ENCODE measurements at places on chromosomes 4 and X. TPM values are rescaled to one million over a fixed set of nuclear protein-coding genes. Genes with fewer than 3 reads are reported as not detected.

GRCh38 chrX:74382613-74383012 is 38.7 kb upstream of the SLC16A2 start:
- DNase-seq, result peak; percentile 83
- no peak overlapping the region for H3K27ac ChIP-seq
- no peak overlapping the region for H3K4me3 ChIP-seq
- H3K36me3 ChIP-seq, result no peaks in the 10 kb centered on the region
- peaks cover 7% of the 10 kb centered on the region for H3K4me1 ChIP-seq
- H3K27me3 ChIP-seq, result peaks cover 44% of the 10 kb centered on the region

- H3K4me1 ChIP-seq, result no peaks in the 10 kb centered on the region
- H3K27ac ChIP-seq, result no peak overlapping the region
- H3K4me3 ChIP-seq, result no peak overlapping the region
- H3K27me3 ChIP-seq, result no peaks in the 10 kb centered on the region
Observed at GRCh38 chrX:123736333-123736921, 3.6 kb upstream of the THOC2 start.

DNA sequence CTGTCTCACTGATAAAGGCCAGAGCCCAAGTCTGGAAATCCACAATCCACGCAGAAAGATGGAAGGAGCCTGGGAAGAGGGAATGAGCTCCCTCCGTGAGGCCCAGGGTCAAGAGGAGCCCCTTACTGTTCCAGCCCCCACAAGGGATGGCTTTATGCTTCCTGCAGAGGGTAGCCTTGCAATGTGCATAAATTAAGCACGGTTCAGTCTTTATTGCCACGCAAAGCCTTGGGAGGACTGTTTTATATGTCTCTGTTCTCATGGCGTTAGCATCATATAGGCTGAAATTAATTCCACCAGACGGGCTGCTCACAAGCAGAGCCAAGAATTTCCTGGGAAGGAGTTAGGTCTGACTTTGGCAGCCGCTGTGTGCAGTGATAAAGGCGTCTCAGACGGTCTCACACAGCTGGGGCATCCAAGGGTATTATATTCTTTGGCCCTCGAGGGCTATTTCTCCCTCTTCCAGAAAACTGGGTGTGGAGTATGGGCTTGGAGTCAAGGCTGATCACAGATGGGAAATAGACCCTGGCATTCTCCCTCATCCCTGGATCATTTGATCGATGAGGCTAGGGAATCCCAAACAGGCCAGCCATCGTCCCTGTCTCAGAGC is 38.5 kb downstream of the CYTL1 start:
- H3K27me3 ChIP-seq, result no peaks in the 10 kb centered on the region
- H3K4me1 ChIP-seq, result peaks cover 12% of the 10 kb centered on the region
- no peak for DNase-seq
- H3K27ac ChIP-seq, result no peak overlapping the region
- no peaks in the 10 kb centered on the region for H3K36me3 ChIP-seq

GRCh38 chr4:6031846-6032245 is 13.6 kb upstream of the C4orf50 start:
- H3K4me3 ChIP-seq, result no peak overlapping the region
- H3K36me3 ChIP-seq, result no peaks in the 10 kb centered on the region
- no peak overlapping the region for H3K27ac ChIP-seq
- DNase-seq, result no peak
- no peaks in the 10 kb centered on the region for H3K27me3 ChIP-seq

DNA sequence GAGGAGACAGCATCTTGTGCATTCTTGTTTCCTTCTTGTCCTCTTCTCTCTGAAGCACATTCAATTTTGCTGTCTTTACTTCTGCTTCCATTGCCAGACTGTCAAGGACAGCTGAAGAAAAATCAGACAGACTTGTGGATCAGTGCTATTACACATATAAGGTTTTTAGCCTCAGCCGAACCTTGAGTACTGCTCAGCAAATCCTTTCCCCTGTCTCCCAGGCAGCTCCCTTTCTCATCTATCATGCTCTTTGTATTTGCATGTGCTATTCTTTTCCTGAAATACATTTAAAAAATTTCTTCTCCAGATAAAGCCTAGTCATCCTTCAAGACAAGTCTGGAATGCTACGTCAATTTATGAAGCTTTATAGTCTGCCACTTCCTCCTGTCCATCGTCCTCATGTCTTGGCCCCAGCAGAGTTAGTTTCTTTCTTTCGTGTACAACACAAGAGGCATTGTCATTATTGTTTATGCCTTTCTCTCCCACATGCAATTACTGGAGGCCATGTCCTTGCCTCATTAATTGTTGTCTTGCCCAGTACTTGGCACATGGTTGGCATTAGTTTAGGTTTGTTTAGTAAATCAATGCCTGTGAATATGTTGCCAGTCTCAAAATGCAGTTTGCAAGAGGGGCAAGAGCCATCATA is 45.1 kb downstream of the ADGRL3 start:
- no peaks in the 10 kb centered on the region for H3K36me3 ChIP-seq
- H3K27me3 ChIP-seq, result no peaks in the 10 kb centered on the region
- peaks cover 6% of the 10 kb centered on the region for H3K4me1 ChIP-seq
- no peak overlapping the region for H3K27ac ChIP-seq
- DNase-seq, result no peak
- H3K4me3 ChIP-seq, result no peak overlapping the region

DNA sequence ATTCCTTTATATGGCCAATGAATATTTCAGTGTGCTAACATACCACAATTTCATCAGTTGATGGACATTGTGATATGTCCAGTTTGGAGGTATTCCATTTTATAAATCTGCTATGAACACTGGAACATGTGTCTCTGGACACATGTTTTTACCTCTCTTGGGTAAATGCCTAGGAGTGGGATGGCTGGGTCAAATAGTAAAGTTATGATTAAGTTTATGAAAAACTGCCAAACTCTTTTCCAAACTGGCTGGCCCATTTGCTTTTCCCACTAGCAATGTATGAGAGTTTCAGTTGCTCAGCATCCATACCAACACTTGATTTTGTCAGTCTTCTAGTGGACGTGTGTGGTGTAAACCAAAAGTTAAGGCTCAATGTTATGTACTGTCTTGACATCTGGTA is 40.5 kb downstream of the CEP44 start:
- H3K27me3 ChIP-seq, result no peaks in the 10 kb centered on the region
- H3K27ac ChIP-seq, result no peak overlapping the region
- peaks cover 2% of the 10 kb centered on the region for H3K36me3 ChIP-seq
- no peak overlapping the region for H3K4me3 ChIP-seq

DNA sequence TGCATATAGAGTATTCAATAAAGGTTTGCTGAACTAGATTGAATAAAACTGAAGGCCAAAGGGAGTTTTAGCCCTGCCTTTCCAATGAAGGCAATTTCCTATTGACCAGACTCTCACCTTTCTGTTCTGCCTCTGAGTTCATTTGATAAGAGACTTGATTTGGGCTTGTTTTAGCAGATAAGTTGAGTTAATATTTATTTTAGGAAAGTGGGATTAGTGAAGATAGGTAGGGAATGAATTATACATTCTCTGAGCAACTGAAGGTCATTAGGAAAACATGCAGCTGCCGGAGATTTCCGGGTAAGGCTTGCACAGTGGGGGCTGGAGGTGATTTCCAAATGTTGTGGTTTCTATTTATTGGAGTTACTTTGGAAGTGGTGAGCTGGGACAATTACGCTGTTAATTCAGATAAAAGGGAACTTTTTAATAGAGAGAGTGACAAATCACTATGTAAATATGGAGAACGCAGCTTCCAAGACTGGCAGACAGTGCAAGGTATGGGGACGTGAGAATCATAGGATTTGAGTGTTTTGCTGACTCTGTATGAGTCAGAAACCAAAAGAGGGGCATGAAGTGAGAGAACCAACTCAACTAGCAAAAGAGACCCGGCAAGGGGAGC is 553.6 kb upstream of the BOD1L1 start:
- no peak overlapping the region for H3K4me3 ChIP-seq
- no peaks in the 10 kb centered on the region for H3K36me3 ChIP-seq
- H3K27me3 ChIP-seq, result no peaks in the 10 kb centered on the region
- no peak overlapping the region for H3K27ac ChIP-seq
- DNase-seq, result peak; percentile 18

- H3K27ac ChIP-seq, result no peak overlapping the region
- peaks cover 5% of the 10 kb centered on the region for H3K4me1 ChIP-seq
- H3K4me3 ChIP-seq, result no peak overlapping the region
- H3K36me3 ChIP-seq, result no peaks in the 10 kb centered on the region
Observed at GRCh38 chr4:174244441-174244840, 39.0 kb downstream of the FBXO8 start.

DNA sequence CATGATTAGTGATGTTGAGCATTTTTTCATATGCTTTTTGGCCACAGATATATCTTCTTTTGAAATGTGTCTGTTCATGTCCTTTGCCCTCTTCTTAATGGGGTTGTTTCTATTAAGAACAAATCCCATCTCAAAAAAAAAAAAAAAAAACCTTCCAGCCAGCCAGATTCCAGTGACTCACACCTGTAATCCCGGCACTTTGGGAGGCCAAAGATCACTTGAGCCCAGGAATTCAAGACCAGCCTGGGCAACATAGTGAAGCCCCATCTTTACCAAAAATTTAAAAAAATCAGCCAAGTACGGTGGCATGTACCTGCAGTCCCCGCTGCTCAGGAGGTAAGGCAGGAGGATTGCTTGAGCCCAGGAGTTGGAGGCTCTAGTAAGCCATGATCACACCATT is 5.1 kb downstream of the RAB33B start:
- peaks cover 59% of the 10 kb centered on the region for H3K4me1 ChIP-seq
- peak overlapping the region; percentile 31 for H3K27ac ChIP-seq
- no peaks in the 10 kb centered on the region for H3K27me3 ChIP-seq
- peak; percentile 49 for DNase-seq
- H3K36me3 ChIP-seq, result peaks cover 6% of the 10 kb centered on the region
- no peak overlapping the region for H3K4me3 ChIP-seq

GRCh38 chr4:22848332-22848731 is 155.6 kb downstream of the GBA3 start:
- H3K4me3 ChIP-seq, result no peak overlapping the region
- H3K36me3 ChIP-seq, result no peaks in the 10 kb centered on the region
- H3K27ac ChIP-seq, result no peak overlapping the region

DNA sequence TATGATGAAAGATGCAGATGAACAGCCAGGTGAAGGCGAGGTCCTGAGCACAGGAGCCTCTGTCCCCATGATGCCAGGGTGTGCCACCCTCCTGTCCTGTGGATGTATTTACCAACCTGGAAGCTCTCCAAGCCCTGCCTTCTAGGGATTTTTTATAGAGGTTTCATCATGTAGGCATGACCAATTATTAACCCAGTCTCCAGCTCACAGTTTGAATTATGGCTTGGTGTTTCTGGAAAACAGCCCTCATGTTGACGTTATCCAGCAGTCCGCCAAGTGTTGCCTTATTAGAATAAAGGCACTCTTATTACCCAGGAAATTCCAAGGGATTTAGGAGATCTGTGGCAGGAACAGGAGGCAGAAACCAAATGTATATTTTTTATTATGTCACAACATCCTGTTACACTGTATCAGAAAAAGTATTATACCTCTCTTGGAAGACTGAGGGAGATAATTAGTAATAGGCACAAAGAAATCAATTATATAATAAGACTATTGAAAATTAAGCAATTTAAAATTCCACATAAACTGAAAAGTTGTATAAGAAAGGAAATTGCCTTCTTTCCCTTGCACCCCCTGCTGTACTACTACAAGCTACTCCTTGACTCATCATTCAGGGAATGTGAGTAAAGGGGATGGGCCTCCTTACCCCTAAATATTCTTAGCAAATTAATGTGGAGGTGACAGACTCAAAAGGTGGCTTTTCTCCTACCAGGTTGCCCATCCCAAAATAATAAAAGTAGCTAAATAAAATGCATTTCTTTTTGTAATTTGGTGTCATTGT is 129.6 kb downstream of the ZNF330 start:
- peak overlapping the region; percentile 85 for H3K27ac ChIP-seq
- peaks cover 21% of the 10 kb centered on the region for H3K4me1 ChIP-seq
- no peaks in the 10 kb centered on the region for H3K36me3 ChIP-seq

DNA sequence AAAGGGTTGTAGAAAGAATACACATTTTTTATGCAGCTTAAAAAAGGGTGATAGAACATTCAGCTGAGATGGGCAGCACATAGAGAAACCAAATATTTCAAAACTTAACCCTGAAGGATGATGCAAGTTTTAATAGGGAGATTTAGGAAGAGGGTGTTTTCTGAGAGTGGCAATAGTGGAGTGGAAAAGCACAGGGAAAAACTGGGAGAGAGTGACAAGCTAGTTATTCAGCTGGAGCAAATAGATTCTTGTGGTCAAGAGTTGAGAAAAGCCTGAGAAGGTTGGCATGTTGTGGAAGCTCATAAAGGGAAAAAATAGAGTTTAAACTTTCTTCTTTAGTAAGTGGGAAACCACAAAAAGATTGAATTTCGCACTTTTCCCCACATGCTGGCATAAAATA is 359.6 kb upstream of the PITX2 start:
- no peak overlapping the region for H3K4me3 ChIP-seq
- H3K27ac ChIP-seq, result no peak overlapping the region
- peaks cover 25% of the 10 kb centered on the region for H3K27me3 ChIP-seq
- H3K36me3 ChIP-seq, result no peaks in the 10 kb centered on the region
- no peak for DNase-seq

- H3K36me3 ChIP-seq, result no peaks in the 10 kb centered on the region
- H3K27ac ChIP-seq, result no peak overlapping the region
- peaks cover 15% of the 10 kb centered on the region for H3K4me1 ChIP-seq
- peak; percentile 17 for DNase-seq
Observed at GRCh38 chr4:84573385-84574068, 9.4 kb upstream of the CDS1 start.

GRCh38 chr4:14375816-14376215 is 626.5 kb upstream of the CPEB2 start:
- peak; percentile 20 for DNase-seq
- H3K4me3 ChIP-seq, result no peak overlapping the region
- no peaks in the 10 kb centered on the region for H3K27me3 ChIP-seq

GRCh38 chr4:169050284-169050683 is 40.2 kb upstream of the CBR4 start:
- peaks cover 7% of the 10 kb centered on the region for H3K36me3 ChIP-seq
- no peak overlapping the region for H3K27ac ChIP-seq
- no peak overlapping the region for H3K4me3 ChIP-seq
- DNase-seq, result no peak
- H3K4me1 ChIP-seq, result no peaks in the 10 kb centered on the region
- H3K27me3 ChIP-seq, result no peaks in the 10 kb centered on the region

DNA sequence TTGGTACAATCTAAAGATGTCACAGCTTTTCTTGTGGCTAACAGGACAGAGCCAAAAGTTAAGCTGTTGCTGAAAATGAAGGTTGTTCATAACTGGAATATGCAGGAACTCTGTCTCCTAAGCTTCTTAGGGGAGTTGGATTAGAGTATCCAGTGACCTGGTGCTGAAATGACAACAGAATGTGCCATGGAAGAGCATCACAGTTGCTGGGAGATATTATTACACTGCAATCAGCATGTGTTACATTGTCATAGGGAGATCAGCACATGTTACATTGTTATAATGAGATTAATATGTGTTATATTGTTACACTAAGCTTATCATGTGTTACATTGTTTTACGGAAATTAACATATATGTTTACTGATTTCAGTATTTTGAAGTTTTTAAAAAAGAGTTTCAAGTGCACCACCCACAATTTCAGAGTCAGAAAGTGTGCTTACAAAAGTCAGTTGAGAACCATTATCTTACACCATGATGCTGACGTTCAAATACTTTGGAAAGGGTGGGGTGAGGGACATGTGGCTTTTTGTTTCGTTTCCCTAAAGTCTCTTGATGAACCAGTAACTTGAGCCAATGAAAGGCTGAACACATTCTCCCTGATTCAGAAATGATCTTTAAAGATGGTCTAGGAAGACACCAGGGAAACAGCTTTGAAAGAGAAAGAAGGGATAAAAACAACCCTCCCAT is 113.4 kb downstream of the DRD5 start:
- H3K4me1 ChIP-seq, result no peaks in the 10 kb centered on the region
- H3K36me3 ChIP-seq, result no peaks in the 10 kb centered on the region
- no peaks in the 10 kb centered on the region for H3K27me3 ChIP-seq
- DNase-seq, result no peak
- H3K4me3 ChIP-seq, result no peak overlapping the region

Gene GPR119
- not detected for total RNA-seq

Gene NLGN3
- 0.44 TPM for total RNA-seq

Gene HSFX2
- total RNA-seq, result not detected

Gene GPR34
- total RNA-seq, result not detected
